AG04450 (cell line): ENCODE measurements at places on chromosomes 7 and 10.
A peak's percentile ranks its signal among the peaks of the same experiment; 100 is the strongest.

DNA sequence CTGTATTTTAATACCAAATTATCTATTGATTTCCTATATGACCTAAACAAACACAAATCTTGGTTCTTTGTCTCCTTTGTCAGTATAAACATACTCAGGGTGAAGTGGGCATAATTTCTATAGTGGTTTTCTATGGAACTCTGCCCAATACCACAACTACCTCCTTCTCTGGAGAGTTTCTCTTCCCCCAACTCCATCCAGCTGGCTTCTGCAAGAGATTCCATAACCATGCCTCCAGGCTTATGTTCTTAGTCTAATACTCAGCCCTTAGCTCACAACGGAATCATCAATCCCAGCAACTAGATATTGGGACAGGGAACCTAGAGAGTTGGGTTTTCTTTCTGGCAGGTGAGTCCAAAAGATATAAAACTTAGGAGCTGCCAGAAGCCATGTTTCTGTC, 127.3 kb downstream of the TRIL start:
- DNase-seq = no peak

DNA sequence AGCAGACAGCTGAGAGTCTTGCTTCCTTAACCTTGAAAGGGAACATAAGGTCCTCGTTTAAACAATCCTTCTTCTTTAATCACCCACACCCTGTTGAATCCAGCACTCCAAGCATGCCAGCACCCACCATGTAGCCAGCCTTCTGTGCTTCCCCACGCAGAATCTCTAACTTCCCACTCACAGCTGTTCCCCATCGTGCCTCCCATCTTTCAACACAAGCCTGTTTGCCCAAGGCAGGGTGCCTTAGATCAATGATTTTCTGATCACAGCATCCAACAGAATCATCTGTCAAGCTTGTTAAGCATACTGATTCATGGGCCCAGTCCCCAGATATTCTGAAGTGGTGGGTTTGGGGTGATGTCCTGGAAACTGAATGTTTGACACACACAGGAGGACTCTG, 530.8 kb downstream of the SH2D4B start:
- no peak for DNase-seq

DNA sequence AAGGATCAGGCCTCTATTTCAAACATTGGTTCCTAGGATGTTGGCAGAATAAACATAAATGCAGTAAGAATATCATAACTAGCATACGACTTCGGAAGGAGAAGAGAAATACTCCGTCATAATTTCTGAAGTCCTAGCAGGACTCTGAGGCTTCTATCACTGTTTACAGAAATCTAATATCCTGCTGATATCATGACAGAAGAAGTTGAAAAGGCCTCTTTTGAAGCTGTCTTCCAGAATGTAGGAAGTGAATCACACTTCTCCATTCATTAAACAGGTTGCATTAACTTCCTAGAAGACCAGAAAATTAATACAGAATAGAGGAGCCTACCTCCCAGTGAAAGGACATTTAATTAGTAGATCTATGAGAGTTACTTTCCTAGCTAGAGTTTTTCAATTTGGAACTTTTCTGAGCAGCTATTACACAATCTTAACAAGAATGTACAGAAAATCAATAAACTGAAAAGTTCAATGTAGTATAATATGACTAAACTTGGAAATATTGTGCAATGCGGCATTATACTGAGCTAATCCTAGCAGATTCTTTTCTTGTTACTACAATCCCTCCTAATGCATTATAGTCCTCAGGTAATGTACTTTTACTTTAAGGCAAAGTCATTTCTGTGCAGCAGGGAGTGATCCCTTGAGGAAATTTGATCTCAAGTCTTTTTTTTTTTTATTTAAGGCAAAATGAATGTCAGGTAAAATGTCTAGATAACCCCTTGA, 622.6 kb upstream of the CELF2 start:
- no peak for DNase-seq

DNA sequence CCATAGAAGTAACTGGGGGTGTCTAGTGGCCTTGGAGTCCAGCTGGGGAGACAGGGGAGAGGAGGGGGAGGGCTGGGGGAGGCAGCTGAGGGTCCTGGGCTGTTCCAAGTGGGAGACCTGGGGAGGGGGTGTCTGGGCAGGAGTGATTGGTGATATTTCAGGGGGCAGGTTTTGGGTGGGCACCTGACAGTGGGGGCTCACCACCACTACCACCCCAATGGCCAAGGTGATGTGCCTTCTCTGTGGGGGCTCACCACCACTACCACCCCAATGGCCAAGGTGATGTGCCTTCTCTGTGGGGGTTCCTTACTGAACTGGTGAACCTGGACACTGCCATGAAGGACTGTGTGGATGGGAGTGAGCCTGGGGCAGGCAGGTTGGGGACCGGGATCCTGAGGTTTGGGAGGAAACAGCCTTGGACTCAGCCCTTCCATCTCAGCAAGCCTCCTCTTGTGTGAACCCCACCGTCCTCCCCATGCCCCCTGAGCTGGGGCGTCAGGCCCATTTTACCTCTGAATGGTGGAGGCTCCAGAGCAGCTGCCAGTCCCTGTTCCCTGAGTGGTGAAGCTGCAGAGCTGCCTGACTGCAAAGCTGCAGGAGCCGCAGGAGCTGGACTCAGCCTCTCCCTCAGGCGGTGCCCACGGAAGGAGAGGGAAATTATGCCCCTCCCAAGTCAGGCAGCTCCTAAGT, 50.6 kb upstream of the ZNF716 start:
- DNase-seq = no peak

DNA sequence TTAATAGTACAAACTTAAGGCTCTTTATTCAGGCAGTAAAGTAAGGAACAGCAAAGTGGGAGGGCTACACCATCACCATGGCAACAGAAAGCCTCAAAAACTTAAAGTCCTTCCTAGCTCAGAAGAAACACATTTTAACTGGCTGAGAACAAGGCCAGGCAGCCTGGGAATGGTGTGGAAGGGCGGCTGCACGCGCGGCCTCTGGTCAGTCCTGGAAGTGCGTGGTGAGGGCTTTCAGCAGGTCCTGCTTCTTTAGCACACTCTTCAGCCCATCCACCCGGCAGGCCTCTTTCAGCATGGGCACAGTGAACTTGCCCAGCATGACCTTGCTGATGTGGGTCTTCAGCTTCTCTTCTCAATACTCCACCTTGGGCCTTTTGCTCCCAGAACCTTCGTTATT, 133.0 kb downstream of the CYP26A1 start:
- DNase-seq = no peak

- peak; percentile 36 for DNase-seq
Observed at GRCh38 chr10:61975391-61975932, 74.0 kb downstream of the ARID5B start.

DNA sequence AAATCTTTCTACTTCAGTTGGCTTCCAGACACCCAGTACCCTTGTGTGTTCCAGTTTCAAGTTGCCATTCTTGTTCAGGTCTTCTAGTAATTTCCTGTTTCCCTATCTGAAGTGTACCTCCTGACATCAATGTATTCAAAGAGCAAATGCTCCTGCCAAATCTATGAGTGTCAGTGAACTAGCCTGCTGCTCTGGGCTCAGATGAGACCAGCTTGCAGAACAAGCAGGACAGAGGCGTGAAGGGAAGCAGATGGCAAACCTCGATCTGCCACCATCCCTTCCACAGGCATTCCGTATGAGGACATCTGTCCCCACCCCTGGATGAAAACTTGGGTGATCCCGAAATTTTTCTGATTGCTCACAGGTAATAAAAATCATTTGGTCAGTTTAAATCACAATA, 4.4 kb upstream of the MPP7 start:
- no peak for DNase-seq

DNA sequence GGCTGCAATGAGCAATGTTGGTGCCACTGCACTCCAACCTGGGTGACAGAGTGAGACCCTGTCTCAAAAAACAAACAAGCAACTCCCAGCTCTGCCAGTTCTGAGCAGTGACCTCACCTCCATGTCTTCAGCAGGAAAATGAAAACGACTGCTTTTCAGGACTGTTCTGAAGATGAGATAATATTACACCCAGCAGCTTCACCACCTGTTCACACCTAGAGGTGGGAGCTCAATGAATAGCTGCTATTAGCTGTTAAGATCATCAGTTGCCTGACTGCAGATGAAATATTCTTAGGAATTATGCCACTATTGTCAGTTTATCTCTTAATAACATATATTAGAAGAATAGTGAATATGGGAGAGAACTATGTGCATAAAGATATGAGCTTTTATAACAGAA, 48.4 kb upstream of the CYTH3 start:
- DNase-seq = no peak

DNA sequence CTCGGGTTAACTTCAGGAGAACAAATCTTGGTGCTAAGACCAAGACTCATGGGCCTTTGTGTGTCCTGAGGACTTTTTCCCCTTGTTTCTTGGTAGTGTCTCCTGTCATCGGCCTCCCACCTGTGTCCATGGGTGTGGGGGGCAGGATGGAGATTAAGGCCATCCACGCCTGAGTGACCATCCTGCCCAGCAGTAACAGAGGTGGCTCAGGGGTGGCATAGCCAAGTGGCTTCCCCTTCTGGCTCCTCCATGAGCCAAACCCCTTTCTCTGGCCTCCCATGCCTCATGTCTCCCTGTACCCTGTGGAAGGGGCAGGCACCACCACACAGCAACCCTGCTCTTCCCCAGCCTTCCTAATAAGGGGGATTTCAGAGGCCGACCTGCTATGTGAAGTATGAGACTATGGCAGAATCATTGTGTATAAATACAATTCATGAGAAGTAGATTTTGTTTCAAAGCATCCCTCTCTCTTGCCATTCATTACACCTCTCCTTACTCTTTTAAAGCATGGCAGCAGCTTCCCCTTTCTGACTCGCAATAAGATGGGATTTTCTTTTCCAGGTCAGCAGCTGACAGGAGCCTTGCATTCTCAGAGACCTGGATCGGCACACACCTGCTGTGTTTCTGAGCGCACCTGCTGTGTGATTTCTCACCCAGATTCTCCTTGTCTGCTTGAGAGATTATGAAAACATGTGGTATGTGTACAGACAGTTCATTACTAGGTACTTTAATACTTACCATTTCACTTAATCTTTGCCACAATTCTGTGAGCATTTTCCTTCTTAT, 102.5 kb downstream of the XPNPEP1 start:
- no peak for DNase-seq

DNA sequence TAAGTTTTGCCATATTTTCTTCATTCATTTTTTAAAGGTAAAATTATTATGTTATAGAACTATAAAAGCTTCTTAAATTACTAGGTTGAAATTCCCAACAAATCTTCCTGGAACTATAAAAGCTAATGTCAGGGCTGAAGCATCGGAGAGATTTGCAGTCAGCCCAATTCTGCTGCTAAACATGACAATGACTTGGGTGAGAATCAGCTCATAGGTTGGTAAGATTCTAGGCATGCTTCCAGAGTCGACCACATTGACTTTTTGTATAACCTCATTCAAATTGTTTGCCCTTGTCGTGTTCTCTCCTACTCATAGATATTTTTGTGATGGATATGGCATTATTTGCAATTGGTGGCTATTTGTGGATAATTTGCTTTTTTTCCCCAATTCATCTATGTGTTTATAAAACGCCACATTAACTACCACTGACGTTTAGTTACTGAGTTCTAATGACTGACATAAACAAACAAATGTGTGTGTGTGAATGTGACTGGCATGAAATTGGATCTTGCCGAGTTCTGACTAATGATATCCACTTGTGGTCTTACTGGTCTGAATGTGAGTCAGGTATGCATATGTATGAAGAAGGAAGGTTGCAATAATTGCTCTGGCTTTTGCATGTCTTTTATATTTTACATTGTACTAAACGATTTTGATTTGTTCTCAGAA, 579.8 kb downstream of the PARD3 start:
- no peak for DNase-seq

- DNase-seq = no peak
Observed at GRCh38 chr7:151836927-151837205, 40.0 kb downstream of the PRKAG2 start.

DNA sequence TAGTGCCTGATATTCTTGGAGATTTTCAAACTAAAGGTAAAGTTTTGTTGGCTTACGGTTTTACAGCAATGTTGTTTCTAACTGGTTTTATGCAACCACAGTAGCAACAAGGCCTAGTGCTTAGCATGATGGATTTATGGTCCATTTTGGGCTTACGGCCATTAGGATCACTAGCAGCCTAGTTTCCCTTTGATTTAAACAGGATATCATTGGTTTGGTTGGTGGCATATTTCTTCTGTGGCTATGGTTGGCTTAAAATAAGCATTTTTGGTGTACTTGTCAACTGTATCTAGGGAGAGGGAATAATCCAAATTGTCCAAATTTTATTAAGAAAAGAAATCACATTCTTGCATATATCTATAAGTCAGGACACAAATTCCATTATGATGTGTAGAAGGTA, 194.0 kb downstream of the HDAC9 start:
- no peak for DNase-seq

- no peak for DNase-seq
Observed at GRCh38 chr10:35306852-35307251, 29.5 kb upstream of the CCNY start.

- DNase-seq = no peak
Observed at GRCh38 chr10:131577786-131578471, 266.4 kb upstream of the TCERG1L start.

- no peak for DNase-seq
Observed at GRCh38 chr7:25732766-25733217, 419.2 kb upstream of the NFE2L3 start.

GRCh38 chr7:118418433-118418832, 193.9 kb downstream of the ANKRD7 start:
- DNase-seq = no peak

DNA sequence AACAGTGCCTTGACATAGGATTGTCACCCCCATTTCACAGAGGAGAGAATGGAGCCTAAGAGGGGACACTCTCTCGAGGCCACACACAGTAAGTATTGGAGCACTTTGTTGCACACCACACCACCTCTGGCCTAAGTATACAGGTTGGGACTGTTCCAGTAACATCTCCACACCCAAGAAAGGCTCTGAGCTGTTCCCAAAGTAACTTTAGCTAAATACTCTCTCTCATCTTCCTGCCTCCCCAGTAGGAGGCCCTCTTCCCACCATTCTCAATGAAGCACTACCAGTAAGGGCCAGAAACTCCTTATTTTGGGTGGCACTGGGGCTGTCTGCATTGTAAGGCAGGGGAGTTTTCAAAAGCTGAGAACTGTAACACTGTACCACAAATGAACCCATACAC, 189.5 kb downstream of the ZNF438 start:
- DNase-seq = no peak

DNA sequence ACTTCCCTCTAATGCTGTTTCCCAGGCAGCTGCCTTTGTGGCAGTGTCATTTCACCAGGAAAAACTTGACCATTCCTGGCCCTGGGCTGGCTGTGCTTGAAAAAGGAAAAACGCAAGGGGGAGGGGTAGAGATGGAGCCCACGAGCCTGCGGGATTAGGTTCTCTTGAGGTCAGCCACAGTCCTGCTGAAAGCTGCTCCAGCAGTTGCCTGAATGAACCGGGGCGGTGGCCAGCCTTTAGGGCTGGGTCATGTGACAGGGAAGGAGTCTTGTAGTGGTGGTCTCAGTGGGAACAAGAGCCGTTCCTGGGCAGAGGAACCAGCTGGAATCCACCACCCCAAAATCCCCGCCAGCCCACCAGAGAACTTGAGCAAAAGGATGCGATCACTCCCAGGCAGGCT, 51.2 kb upstream of the LRRC4 start:
- DNase-seq = no peak

- DNase-seq = no peak
Observed at GRCh38 chr7:77897004-77897547, 98.5 kb downstream of the PHTF2 start.
